Activated CD4-positive, alpha-beta T cell treated with anti-CD3 and anti-CD28 coated beads for 48 hours (primary cell): ENCODE measurements at places on chromosomes 13 and 19.

DNA sequence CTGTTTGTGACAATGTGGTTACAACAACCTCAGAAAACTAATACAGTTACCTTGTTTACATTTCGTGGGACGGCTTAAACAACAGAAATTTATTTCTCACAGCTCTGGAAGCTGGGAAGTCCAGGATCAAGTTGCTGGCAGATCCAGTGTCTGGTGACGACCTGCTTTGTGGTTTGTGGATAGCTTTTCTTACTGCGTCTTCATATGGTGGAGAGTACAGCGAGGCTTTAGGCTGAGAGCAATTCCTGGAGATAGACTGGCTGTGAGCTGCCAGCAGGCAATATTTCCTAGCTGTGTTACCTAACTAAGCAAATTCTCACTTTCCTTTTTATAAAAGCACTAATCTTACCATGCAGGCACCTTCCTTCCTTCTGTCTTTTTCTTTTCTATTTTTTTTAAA lies 1203.5 kb upstream of the PRR20A start:
- DNase-seq, result no peak

GRCh38 chr13:60019119-60019993 lies 144.4 kb downstream of the DIAPH3 start:
- no peak for DNase-seq

DNA sequence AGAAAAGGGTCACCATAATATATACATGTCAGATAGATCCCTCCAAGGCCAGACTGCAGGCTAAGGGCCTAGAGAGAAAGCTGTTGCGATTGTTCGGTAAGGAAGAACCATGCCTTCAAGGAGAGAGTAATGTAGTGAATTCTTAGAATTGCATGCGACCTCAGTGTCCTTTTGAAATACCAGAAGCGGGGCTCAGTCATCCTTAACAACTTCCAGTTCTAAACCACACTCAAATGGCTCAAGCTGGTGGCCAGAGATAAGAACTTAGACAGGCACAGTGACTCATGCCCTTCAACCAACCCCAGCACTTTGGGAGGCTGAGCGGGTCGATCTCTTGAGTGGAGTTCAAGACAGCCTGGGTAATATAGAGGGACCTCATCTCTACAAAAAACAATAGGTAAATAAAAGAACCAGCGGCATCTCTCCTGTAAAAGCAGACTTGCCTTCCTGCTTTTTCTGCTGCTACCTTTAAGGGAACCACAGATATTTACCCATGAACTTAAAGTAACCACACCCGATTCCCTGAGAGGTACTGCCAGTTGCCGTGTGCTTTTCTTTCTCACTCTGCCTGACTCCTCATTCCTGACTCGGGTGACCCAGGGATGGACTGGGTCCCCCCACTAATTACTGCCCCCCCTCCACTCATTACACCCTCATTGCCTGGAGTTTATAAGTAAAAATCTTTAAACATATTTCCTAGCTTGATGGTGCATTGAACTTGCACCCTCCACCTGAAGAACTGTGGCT lies 15.4 kb upstream of the SIGLEC6 start:
- peak; percentile 42 for DNase-seq

DNA sequence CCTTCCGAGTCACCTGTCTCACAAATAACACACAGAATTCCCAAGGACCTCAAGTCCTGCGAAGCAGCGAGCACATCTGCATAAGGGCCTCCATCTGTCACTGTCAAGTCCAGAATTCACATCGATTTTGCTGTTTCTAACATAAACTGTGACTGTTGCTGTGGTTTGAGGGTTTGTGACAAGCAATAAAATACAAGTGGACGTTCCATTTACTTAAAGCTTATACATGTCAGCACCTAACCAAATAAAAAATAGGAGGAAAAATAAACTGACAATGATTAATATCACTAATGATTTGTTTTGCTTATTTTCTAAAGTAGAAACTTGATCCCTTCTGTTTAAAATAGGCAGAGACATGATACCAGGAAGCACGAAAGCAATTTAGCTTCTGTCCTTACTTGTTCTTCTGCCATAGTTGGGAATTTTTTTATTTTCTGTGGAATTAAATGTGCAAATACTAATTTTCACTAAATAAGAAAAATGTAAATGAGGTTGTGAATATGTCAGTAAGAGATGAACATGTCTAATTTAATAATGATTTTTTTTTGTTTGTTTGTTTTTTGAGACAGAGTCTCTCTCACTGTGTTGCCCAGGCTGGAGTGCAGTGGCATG lies 279.1 kb downstream of the FGF9 start:
- no peak for DNase-seq

GRCh38 chr19:20423381-20424197 lies 142.0 kb downstream of the ZNF737 start:
- DNase-seq, result peak; percentile 52

GRCh38 chr13:41610404-41610803 lies 153.1 kb downstream of the RGCC start:
- no peak for DNase-seq

- DNase-seq, result no peak
These were observed 177.3 kb downstream of the DNAJC15 start for GRCh38 chr13:43200736-43201135.

DNA sequence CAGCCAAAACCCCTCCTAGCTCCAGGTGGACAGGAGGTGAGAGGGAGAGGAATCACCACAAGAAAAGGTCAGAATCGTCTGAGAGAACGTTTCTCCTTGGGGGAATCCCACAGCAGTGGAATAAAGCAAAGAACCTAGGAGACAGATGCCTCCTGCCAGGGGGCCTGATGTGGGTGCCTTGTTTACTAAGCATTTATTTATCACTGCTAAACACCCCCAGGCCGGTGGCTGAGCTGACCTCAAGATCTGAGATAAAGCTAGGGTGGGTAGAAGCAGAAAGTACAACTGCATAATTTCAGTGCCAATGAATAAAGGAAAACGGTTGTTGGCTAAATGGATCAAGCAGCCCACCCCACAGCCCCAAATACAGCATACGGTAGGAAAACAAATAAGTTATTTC lies 33.9 kb upstream of the ATP11A start:
- DNase-seq, result no peak
